CD14-positive monocyte (primary cell): ENCODE measurements at places on chromosomes 6 and 20. TPM values are rescaled to one million over a fixed set of nuclear protein-coding genes. Genes with fewer than 3 reads are reported as not detected.
A peak's percentile ranks its signal among the peaks of the same experiment; 100 is the strongest.

DNA sequence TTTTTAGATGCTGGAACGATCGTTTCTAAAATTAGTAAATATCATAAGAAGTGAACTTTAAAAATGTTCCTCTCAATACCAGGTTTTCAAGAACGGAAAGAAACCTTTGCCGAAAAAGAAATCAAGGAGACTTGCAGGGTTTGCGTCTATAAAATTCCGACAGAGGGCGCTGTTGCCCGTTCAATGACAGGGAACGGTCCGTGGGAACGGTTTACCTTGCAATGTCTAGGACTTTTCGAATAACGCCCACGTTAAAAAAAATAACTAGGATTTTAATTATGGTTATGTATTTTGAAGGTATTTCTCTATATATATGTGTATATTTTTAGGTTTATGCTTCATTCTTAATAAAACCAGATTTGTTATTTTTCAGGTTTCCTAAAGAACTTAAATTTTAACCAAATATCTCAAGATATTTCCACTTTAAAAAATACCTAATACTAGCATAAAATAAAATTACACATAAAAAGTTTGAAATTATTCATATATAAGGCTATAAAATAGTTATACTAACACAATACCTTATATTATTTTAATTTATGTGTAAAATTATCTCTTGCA lies 2.5 kb upstream of the TFAP2B start:
- peak overlapping the region; percentile 45 for H3K4me3 ChIP-seq
- H3K36me3 ChIP-seq, result no peaks in the 10 kb centered on the region
- H3K27me3 ChIP-seq, result peaks cover 48% of the 10 kb centered on the region
- peaks cover 4% of the 10 kb centered on the region for H3K4me1 ChIP-seq
- H3K27ac ChIP-seq, result no peak overlapping the region

DNA sequence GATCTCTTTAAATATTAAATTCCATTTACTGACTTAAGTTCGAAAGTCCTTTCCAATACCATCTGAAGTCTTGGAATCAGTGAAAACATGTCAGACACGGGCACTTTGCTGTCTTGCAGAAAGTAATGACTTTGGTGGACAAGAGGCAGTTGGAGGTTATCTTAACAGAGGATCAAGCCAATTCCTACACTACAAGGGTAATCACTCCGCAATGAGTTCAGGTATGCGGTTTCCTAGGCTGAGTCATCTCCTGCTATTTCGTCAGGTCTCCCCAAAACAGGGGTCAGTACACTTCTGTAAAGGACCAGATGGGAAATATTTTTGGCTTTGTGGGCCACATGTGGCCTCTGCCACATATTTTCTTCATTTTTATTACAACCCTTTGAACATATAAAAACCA lies 656.6 kb downstream of the KIF16B start:
- no peaks in the 10 kb centered on the region for H3K27me3 ChIP-seq
- H3K4me3 ChIP-seq, result no peak overlapping the region
- no peak overlapping the region for H3K27ac ChIP-seq
- no peaks in the 10 kb centered on the region for H3K36me3 ChIP-seq

DNA sequence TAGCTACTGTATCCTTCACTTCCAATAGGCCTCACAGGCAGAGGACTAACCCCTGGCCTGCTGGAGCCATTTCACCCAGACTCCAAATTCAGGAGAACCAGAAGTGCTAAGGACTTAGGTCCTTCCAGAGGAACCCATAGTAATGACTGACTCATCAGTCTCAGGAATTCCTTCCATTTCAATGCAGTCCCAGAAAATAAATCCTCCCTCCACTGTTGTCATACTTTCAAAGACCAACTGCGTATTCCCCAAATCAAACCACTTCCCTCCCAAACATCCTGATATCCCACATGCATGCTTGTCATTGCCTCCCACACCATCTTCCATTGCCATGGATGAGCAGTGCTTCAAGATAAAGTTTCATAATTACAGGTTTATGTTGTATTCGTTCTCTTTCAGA lies 31.8 kb upstream of the NT5E start:
- no peaks in the 10 kb centered on the region for H3K4me1 ChIP-seq
- H3K27ac ChIP-seq, result no peak overlapping the region
- no peaks in the 10 kb centered on the region for H3K36me3 ChIP-seq
- H3K27me3 ChIP-seq, result no peaks in the 10 kb centered on the region

- no peaks in the 10 kb centered on the region for H3K36me3 ChIP-seq
- no peak for DNase-seq
- no peak overlapping the region for H3K4me3 ChIP-seq
- H3K27ac ChIP-seq, result no peak overlapping the region
- H3K27me3 ChIP-seq, result no peaks in the 10 kb centered on the region
These were observed 264.2 kb downstream of the THBS2 start for GRCh38 chr6:168989421-168989820.

Gene MCM3
- polyA plus RNA-seq, result 6.7 and 10.7 TPM in 2 replicates

Gene FNDC11
- polyA plus RNA-seq, result not detected

DNA sequence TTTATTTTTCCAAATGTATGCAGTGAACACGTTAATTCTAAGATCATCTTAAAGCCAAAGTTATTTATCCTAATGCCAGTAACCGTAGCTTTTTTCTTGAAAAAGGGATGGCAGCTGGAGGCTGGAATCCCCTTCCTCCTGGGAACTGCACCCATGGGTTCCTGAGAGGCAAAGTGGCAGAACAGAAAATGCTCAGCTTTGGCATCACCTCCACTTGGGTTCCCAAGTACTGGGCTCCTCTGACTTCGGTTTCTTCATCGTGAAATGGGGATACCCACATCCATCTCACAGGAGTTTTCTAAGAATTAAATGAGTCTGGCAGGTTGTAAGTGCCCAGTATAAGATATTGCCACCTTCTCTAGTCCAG lies 6.2 kb upstream of the DDX43 start:
- no peaks in the 10 kb centered on the region for H3K27me3 ChIP-seq
- peaks cover 12% of the 10 kb centered on the region for H3K4me1 ChIP-seq
- H3K4me3 ChIP-seq, result peak overlapping the region; percentile 50
- DNase-seq, result no peak
- no peaks in the 10 kb centered on the region for H3K36me3 ChIP-seq
- H3K27ac ChIP-seq, result peak overlapping the region; percentile 82

DNA sequence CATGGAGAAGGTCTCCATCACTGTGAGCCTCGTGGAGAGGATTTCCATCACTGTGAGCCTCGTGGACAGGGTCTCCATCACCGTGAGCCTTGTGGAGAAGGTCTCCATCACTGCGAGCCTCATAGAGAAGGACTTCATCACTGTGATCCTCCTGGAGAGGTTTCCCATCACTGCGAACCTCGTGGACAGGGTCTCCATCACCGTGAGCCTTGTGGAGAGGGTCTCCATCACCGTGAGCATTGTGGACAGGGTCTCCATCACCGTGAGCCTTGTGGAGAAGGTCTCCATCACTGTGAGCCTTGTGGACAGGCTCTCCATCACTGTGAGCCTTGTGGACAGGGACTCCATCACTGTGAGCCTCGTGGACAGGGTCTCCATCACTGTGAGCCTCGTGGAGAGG lies 140.4 kb downstream of the ERMARD start:
- no peak overlapping the region for H3K27ac ChIP-seq
- H3K36me3 ChIP-seq, result no peaks in the 10 kb centered on the region
- H3K4me3 ChIP-seq, result no peak overlapping the region
- DNase-seq, result no peak
- no peaks in the 10 kb centered on the region for H3K4me1 ChIP-seq

DNA sequence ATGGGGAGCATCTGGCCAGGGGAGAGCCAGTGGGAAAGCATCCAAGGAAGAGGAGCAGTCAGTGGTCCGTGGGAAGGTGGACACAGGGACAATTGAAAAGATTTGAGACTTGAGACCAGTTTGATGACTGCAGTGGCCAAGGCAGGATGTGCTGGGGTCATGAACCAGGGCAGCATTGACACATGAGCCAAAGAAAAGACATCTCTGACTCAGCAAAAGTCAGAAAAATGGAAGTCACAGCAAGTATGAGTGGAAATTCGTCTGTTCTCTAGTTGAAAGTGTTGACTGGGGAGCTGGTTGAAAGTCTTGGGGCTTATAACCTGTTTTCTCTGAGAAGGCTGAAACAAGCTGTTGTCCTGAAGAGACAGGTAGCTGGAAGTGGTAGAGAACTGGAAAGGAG lies 31.3 kb downstream of the RAB22A start:
- no peaks in the 10 kb centered on the region for H3K27me3 ChIP-seq
- H3K4me3 ChIP-seq, result no peak overlapping the region
- H3K4me1 ChIP-seq, result peaks cover 3% of the 10 kb centered on the region
- H3K36me3 ChIP-seq, result peaks cover 20% of the 10 kb centered on the region
- H3K27ac ChIP-seq, result no peak overlapping the region

DNA sequence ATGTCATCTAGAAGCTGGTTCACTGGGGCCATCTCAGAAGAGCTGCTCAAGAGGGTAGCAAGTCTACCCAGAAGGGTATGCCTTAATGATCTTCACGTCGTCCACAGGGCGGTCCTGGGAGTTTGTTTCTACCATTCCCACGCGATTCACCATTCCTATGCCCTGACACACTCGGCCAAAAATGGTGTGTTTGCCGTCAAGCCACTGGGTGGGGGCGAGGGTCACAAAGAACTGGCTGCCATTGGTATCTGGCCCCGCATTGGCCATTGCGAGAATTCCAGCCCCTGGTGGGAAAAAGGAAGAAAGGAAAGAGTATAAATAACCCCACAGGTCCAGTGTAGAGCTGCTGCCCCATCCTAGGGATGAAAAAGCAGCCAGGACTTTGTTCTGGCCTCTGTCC lies 16.5 kb upstream of the CPNE5 start:
- no peak overlapping the region for H3K27ac ChIP-seq
- H3K27me3 ChIP-seq, result no peaks in the 10 kb centered on the region
- H3K4me1 ChIP-seq, result peaks cover 30% of the 10 kb centered on the region

DNA sequence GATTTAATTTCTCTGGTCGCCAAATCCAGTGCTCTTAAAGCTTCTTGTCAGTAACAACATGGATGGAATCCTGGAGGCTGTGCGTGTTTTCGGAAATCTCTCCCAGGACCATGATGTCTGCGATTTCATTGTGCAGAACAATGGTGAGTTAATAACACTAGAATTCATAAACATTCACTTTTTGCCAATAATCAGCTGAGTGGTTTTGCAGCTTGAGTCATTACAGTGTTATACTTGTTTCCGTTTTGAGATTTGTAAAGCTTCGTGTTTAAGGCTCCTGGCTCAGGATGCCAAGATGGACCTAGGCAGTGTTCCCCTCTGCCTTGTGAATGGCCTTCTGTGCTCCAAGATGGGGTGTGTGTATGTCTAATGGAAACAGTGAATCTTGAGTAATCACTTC lies 113.8 kb downstream of the ARMC2 start:
- H3K36me3 ChIP-seq, result no peaks in the 10 kb centered on the region
- no peak overlapping the region for H3K4me3 ChIP-seq
- peaks cover 29% of the 10 kb centered on the region for H3K4me1 ChIP-seq
- no peak overlapping the region for H3K27ac ChIP-seq

DNA sequence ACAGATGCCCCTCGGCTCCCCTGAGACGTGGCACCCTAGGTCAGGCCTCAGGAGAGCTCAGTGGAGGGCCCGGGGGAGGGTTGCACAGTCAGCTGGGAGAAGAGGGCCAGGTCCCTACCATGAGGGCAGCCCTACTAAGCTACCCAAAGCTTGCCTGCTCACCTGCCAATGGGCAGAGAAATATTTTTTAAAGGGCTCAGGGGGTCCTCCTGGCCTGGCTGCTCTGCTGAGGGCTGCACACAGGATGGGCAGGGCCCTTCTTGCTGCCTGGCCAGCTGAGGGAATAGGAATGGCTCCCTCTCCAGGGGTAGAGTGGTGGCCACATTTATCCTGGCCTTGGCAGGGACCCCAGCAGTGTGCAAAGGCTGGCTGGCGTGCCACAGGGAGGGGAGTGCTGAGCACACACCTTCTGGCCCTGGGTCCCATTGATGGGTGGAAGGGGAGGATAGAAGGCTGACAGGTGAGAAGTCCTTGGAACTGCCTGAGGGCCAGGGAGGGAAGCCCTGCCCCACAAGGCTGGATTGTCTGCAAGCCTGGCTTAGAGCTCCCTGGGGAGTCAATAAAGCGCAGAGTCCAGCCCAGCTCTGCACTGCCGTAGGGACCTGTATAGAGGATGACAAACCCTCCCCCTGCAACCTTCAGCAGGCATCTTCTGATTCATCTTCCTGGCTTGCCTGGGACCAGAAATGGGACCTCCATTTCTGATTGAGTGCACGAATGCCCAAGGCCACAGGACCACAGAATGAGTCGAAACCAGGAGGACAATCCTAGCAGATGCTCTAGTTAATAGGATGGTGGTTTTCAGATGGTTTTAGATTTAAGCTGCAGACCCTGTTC lies 62.1 kb downstream of the NOL4L start:
- peaks cover 22% of the 10 kb centered on the region for H3K4me1 ChIP-seq
- H3K27ac ChIP-seq, result no peak overlapping the region
- no peak for DNase-seq

Gene ATP6V1G2
- not detected for polyA plus RNA-seq

GRCh38 chr6:158257781-158258180 lies 54.5 kb upstream of the TULP4 start:
- DNase-seq, result no peak
- H3K4me3 ChIP-seq, result no peak overlapping the region
- no peaks in the 10 kb centered on the region for H3K27me3 ChIP-seq

Gene AKAP7
- polyA plus RNA-seq, result 1.0 and 2.4 TPM in 2 replicates
